Testis (tissue), 5 donors: ENCODE measurements at places on chromosomes 6 and 20. TPM values are rescaled to one million over a fixed set of nuclear protein-coding genes. Genes with fewer than 3 reads are reported as not detected.

The HLA-DQA1 gene
- 0.94 TPM for total RNA-seq

The ENPP4 gene
- total RNA-seq: 21.1 TPM

DNA sequence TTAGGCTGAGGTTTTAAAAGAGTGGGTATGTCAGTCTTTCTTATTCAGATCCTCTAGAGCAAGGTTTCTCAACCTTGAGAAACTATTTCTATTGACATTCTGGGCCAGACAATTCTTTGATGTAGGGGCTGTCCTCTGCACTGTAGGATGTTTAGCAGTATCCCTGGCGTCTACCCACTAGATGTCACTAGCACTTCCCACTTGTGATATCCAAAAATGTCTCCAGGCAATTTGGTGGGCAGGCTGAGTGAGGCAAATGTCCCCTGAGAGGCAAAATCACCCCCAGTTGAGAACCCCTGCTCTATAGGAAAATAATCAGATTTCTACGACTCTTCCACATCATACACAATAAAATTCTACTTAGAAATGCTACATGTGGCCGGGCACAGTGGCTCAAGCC, 7.7 kb upstream of the ZKSCAN8 start:
- DNase-seq: peak; percentile 38
- no peaks in the 10 kb centered on the region for H3K27me3 ChIP-seq
- H3K4me3 ChIP-seq: no peak overlapping the region

DNA sequence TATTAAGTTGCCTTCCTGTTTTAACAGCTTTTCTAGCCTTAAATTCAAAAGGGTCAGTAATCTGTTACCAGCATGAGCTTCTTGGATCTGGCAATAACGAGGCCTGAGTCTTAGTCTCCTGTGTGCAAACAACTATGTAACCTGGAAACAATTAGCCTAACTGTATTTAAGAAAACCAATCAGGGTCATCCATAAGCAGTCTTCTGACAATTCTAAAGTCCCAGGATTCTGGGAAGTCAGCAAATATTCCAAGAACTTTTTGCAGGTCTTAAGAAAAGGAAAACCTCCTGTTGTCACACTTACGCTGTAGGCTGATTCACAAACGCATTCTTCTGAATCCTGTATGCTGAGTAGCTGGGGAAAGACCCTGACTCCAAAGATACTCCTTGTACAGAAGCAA, 90.4 kb downstream of the COL12A1 start:
- no peaks in the 10 kb centered on the region for H3K36me3 ChIP-seq
- no peak for DNase-seq
- H3K4me3 ChIP-seq: no peak overlapping the region
- H3K4me1 ChIP-seq: no peaks in the 10 kb centered on the region
- H3K27ac ChIP-seq: no peak overlapping the region

- H3K4me3 ChIP-seq: no peak overlapping the region
- H3K36me3 ChIP-seq: no peaks in the 10 kb centered on the region
- peaks cover 15% of the 10 kb centered on the region for H3K4me1 ChIP-seq
- DNase-seq: no peak
- H3K27ac ChIP-seq: no peak overlapping the region
Observed at GRCh38 chr6:5763871-5764270, 242.9 kb downstream of the NRN1 start.

The POPDC3 gene
- 7.8 TPM for total RNA-seq

- H3K36me3 ChIP-seq: no peaks in the 10 kb centered on the region
- H3K4me1 ChIP-seq: no peaks in the 10 kb centered on the region
- no peak for DNase-seq
- H3K27ac ChIP-seq: no peak overlapping the region
Observed at GRCh38 chr6:5827056-5827904, 179.4 kb downstream of the NRN1 start.

- no peaks in the 10 kb centered on the region for H3K27me3 ChIP-seq
- no peak overlapping the region for H3K4me3 ChIP-seq
- H3K27ac ChIP-seq: no peak overlapping the region
- no peaks in the 10 kb centered on the region for H3K36me3 ChIP-seq
- peaks cover 54% of the 10 kb centered on the region for H3K4me1 ChIP-seq
Observed at GRCh38 chr20:31839782-31840487, 5.5 kb downstream of the FOXS1 start.

- no peak for DNase-seq
- no peak overlapping the region for H3K4me3 ChIP-seq
- H3K27ac ChIP-seq: no peak overlapping the region
- H3K36me3 ChIP-seq: no peaks in the 10 kb centered on the region
- no peaks in the 10 kb centered on the region for H3K27me3 ChIP-seq
- H3K4me1 ChIP-seq: no peaks in the 10 kb centered on the region
Observed at GRCh38 chr6:101322921-101323320, 70.6 kb upstream of the GRIK2 start.
